Activated naive CD8-positive, alpha-beta T cell treated with anti-CD3 and anti-CD28 coated beads, Interleukin-2, amount 10 ng/mL, durations not matched to agents 7 days and 5 days (primary cell): ENCODE measurements at places on chromosomes 11 and 22. TPM values are rescaled to one million over a fixed set of nuclear protein-coding genes. Genes with fewer than 3 reads are reported as not detected.

Gene LRRC55
- not detected for total RNA-seq

GRCh38 chr11:50181334-50181733 is 148.7 kb downstream of the OR4C45 start:
- DNase-seq, result no peak

Gene GLYAT
- not detected for total RNA-seq

DNA sequence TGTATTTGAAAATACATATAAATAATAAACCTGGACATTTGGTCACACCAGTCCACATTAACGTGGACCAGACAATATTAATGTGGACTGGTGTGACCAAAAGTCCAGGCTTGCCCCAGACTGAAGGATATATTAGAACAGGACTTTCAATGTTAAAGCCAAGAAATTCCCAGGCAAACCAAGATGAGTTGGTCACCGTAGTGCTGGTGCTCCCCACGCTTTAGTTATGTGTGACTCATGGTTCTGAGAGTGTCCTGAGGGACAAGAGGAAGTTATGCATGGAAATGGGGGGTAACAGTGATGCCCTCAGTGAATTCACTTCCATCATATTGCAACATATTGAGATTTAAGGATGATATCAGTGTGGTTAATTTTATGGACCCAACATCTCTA is 31.4 kb downstream of the POU2AF1 start:
- no peak for DNase-seq

Gene LUZP2
- not detected for total RNA-seq

DNA sequence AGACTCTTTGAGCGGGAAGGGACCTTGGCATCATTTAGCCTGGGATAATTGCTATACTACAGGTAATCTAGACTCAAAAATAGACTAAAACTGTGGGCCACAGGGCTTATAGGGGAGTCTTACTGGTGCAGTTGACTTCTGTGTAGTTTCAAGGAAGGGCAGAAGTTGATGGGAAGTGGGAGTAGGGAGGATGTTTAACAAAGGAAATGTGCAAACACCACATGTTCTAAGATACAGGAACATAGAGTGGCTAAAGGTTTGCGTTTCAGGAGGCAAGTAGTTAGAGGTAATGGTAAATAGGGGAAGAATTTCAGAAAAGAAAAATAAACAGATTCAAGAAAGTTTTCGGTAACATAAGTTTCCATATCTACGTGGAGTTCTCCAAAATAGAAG is 14.4 kb upstream of the SORL1 start:
- DNase-seq, result no peak

DNA sequence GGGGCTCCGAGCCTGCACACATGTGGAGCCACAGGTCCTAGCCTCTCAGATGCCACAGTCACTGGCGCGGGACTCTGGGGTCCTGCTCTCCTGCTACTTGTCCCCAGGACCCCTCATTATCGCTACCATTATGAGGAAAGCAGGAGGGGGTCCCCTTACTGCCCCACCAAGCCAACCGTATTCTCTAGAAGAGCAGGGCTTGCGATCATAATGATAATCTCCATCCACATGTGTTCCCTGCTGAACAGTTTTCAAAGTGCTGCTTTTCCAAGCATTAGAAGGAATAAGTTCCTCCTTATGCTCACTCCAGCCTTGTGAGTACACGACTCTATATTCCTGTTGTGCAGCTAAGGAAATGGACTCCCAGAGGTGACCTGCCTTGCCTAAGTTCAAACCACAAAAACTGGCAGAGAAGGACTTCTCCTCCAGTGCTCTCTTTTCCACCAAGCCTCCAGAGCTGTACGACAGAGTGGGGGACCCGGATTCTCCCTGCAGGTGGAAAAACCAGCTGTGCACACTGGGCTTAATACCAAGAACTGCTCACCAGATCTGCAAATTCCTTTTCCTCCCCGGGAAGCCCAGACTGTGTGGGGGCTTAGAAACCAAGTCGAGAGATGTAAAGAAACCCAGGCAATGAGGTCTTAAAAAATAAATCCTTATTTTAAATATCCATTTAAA is 92.8 kb upstream of the DRD2 start:
- no peak for DNase-seq

DNA sequence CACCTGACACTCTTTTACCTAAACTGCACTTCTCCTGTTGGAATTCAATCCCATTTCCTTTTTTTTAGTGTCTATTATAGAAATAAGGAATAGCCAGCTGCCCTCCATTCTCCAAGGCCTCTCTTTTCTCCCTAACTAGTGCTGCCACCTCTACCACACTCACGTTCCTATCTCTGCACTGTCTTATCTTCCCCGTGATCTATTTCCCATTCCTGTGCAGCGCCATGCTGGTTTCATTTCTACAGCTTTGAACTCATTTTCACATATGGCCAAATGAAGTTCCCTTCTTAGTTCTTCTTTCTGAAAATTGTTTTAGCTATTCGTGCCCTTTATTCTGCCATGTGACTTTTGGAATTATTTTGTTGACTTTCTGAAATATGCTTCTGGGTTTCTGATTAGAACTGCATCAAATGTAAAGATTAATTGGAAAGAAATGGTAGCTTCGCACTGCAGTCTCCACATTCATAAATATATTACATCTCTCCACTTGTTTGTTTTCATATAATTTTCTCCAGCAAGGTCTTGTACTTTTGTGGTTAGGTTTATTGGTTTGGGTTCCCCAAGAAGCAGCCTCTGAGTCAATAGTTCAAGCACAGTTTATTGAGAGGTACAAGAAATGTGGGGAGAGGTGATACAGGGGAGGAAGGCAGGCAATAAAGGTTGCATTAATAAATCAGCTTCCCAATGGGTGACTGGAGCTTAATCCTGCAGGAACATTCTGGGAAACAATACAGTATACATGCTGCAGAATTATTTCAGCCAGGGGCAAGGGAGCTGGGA is 43.7 kb upstream of the DRD2 start:
- no peak for DNase-seq

DNA sequence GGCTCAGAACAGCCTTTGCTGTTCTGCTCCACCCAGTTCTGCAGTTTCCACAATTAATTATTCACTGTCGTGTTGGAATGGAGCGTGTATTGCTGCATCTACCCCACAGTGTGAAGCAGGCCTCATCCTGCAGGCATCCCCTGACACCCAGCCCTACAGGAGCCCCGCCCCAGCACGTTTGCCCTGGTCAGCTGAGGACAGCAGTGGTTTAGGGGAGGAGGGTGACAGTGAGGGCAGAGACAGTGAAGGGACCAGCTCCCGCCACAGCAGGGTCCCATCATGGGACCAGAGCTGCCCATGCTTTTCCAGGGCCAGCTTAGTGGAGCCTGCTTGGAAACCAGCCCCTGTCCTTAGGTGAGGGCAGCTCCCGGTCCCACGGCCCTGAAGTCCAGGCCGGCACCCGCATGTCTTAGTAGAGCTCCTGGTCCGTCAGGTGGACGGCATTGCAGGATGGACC is 273.0 kb downstream of the TBC1D22A start:
- no peak for DNase-seq

DNA sequence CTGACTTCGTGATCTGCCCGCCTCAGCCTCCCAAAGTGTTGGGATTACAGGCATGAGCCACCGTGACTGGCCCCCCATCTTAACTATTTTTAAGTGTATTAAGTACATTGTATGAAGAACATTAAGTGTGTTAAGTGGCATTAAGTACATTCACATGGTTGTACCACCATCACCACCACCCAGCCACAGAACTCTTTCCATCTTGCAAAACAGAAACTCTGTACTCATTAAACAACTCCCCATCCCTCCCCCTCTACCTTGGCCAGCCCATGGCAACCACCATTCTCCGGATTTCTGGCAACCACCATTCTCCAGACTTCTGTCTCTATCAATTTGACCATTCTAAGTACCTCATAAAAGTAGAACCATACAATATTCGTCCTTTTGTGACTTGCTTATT is 17.8 kb upstream of the PEX26 start:
- DNase-seq, result no peak

DNA sequence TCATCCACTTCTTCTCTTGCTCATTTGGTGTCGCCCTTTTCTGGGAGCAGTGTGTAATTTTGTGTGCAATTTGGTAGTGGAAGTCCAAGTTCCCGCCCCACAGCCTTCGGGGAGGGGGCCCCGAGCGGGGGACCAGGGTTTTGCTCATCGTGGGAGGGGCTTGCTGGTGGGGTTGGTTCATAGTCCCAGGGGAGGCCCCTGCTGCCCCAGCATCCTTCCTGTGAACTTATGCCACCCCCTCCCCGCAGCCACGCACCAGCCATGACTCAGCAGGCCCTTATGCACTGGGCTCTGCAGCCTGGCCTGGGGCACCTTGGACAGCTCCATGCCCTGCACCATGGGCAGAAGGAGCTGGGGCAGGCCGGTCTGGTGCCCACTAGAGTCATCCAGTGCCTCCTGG is 1183.6 kb downstream of the BRD1 start:
- no peak for DNase-seq

DNA sequence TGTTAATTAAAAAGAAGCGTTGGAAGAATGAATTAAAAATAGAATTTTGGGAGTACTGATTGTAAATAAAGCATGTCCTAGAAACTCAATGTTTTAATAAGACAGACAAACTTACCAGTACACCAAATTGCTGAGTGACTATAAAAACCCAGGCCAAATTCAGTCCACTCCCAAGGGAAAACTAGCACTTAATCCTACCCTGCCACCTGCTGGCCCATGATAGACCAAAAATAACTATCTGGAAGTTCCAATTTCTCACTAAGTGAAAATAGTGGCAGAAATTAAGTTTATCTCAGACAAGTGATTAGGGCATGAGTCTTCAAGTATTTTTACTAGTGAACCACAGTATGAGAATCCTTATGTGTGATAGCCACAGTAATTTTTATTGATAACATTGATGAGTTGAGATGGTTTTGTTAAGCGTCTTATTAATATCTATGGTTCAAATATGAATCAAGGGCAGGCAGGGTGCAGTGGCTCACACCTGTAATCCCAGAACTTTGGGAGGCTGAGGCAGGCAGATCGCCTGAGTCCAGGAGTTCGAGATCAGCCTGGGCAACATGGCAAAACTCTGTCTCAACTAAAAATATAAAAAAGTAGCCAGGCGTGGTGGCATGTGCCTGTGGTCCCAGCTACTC is 9.8 kb upstream of the DDX10 start:
- no peak for DNase-seq

Gene OR2AG1
- total RNA-seq, result not detected

DNA sequence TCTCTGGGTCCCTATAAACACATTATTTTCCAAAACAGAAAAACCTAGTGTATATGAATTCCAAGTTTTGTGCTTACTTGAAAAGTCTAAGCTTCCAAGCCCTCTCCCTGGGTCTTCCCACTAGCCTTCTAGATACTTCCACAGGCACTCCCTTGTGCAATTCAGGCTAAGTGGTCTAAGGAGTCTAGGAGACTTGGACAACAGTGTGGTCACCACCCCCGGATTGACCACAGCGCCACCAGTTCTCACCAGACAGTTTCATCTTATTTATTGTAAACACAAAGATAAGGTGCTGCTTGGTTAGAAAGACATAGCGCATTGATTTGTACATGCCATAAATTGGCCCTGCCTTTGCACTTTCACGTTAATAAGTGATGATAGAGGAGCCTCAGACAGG is 623.9 kb downstream of the OPCML start:
- DNase-seq, result no peak

GRCh38 chr11:459511-460220 is 9.6 kb downstream of the PTDSS2 start:
- DNase-seq, result no peak

Gene CENPM
- 45.4 TPM for total RNA-seq

Gene LPXN
- 145 TPM for total RNA-seq

GRCh38 chr11:13767471-13767870 is 99.0 kb downstream of the FAR1 start:
- no peak for DNase-seq

Gene C22orf31
- not detected for total RNA-seq

DNA sequence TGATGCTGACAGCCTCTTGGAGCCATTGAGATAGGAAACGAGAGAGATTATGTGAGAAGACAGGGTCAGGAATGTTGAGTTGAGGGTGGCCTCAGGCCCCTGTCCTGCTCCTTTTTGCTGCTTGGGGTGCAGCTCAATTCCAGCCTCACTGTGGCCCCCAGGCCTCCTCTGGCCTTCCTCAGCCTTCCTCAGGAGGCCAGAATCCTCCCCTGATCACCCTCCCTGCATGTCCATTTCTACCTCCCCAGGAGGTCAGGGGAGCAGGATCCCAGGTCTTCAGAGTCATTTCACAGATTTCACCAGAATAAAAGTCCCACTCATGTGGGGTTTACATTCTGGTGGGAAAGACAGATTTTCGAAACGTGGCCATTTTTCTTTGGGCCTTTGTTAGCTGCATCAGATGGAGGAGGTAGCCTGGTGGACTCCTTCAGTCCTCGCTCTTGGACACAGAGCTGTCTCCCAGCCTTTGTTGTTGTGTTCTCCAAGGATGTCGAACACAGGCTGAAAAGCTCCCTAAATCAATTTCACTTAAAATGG is 2.2 kb upstream of the KCNQ1OT1 start:
- DNase-seq, result no peak

Gene HBD
- not detected for total RNA-seq

DNA sequence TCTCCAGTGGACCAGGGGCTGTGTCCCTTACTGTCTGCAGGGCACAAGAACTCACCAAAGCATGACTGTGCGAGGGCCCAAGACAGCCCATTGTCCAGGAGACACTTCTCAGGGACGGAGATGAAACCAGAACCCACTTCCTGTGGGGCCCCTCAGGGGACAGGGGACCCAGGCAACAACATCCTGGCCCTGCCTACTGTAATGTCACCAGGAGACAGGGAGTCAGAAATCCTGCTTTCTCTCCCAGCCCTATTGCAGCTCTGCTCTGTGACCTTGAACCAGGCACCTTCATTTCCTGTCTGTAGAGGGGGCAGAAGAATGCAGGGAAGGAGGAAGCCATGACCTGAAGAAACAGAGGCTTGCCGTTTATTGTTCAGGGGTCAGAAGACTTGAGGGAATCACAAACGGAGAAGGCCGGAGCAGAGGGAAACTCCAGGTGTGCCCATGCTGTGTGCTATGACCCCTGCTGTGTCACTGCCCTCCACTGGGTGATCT is 98.0 kb downstream of the NAT10 start:
- peak; percentile 44 for DNase-seq

Gene CDC42BPG
- total RNA-seq, result 3.4 TPM

Gene MPEG1
- total RNA-seq, result 1.7 TPM

DNA sequence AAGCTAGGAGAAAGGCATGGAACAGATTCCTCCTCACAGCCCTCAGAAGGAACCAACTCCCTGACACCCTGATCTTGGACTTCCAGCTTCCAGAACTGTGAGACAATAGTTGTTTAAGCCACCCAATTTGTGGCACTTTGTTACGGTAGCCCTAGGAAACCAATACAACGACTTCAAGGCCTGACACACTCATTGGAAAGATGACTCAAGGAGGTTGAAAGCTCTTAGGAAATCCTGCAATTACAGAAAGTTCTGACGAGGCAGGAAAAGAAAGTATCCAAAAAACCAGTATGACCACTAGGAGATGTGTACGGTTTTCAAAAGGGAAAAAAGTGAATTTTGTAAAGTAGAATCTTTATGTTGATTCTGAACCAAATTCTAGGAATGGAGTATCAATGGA is 161.4 kb downstream of the SWAP70 start:
- DNase-seq, result no peak

- DNase-seq, result no peak
These were observed 44.6 kb upstream of the RIC3 start for GRCh38 chr11:8213376-8213775.

Gene TEX12
- total RNA-seq, result not detected

GRCh38 chr11:104776501-104777170 is 121.6 kb downstream of the CASP12 start:
- no peak for DNase-seq

Gene P2RX6
- total RNA-seq, result 1.9 TPM

GRCh38 chr22:42841444-42841843 is 15.6 kb downstream of the ARFGAP3 start:
- DNase-seq, result no peak
